ENCODE measurements at places on chromosomes 13 and 19. TPM values are rescaled to one million over a fixed set of nuclear protein-coding genes. Genes with fewer than 3 reads are reported as not detected.
A peak's percentile ranks its signal among the peaks of the same experiment; 100 is the strongest.

DNA sequence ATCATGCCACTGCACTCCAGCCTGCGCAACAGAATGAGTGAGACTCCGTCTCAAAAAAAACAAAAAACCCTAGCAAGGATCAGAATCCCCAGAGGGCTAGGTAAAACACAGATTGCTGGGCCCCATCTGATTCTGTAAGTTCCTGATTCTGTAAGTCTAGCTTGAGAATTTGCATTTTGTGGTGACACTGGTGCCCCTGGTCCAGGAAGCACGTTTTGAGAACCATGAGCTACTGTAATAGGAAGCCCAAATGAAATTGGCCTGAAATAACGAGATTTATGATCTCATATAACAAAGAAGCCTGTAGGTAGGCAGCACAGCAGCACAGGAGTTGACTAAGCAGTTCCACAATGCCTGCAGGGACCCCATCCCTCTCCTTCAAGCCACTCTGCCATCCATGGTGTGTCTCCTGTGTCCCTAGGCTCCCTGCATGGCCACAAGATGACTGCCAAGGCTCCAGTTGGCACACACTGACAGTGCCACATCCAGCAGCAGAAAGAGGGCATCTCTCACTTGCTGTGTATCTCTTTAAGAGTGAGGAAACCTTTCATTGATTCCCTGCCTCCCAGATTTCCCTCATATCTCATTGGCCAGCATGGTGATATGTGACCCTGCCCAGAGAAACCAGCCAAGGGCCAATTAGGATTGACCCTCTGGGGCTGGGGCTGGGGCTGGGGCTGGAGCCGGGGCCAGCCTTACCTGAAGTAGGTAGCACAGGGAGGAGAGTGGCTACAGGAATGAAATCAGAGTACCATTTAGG is 21.7 kb downstream of the SIPA1L3 start:
- no peak for DNase-seq

MEDAG gene
- total RNA-seq = 27.2 TPM

DNA sequence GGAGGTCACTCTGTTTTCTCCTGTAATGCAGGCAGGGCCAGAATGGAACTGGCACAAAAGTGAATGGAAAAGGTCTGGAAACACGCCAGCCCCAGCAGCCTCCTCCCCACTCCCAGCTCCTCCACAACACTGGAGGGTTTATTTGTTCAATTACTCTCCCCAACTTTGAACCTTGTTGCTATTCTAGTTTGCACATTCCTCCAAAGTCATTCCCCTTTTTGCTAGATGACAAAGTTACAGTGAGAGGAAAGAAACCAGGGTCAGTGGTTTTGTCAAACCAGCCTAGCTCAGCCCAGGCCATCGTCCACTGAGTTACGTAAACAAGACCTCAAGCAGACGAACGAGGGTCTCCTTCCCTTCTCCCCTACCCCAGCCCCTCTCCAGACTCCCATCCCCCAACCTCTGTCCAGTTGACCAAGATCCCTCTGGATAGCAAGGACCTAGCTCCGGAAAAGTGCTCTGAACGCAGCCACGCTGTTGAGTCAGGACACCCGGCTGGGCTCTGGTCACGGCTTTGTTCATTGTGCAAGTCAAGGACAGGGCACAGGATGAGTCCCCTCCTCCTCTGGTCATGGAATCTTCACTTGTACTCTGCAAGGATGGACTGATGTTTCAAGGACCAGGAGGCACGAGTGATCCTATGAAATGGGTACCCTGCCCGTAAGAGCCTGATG is 180.0 kb downstream of the USP12 start:
- DNase-seq = peak; percentile 47

DNA sequence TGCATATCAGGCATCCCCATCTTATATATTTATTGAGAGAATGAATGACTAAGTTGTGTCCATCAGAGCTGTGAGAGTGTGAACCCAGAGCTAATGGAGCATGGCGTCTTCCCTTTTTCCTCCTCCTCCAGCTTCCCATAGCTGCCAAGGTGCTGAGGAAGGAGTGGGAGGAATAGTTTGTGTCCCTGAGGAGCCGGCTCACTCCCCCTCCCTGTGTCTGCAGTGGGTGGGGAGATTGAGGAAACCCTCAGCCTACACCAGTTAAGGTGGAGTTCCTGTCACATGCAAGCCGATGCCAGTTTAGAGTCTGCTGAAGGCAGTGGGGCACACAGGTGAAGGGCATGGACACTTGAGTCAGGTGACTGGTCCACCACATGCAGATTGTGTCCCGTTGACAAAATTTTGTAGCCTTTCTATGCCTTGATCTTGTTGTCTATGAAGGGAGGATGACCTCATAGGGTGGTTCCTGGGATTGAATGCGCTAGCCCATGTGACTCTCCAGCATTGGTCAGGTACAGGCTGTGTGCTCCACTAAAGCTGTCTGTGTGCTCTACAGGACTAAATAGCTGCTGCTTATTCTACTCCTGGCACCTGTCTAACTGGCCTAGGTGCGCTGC is 47.6 kb upstream of the GPI start:
- peak; percentile 71 for DNase-seq

DNA sequence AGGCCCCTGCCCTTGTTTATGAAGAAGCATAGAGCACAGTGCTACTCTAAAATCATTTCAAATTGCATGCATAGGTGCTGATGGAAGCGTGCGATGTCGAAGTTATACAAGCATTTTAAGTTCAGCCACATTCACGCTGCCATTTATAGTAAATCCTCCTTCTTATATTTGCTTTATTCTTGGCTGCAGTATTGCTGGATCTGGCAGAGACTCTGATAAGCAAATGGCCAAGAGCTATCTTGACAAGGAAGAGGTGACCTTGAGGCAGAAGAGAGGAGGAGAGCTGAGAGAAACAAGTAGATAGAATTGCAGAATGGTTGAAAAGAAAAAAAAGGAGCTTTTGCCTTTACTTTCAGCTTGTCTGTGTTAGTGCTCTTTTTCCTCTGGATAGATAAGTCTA is 18.9 kb upstream of the MYO16 start:
- no peak for DNase-seq

GRCh38 chr19:57583104-57583520 is 833 bp upstream of the ZIK1 start:
- DNase-seq = no peak

COMP gene
- not detected for total RNA-seq

DNA sequence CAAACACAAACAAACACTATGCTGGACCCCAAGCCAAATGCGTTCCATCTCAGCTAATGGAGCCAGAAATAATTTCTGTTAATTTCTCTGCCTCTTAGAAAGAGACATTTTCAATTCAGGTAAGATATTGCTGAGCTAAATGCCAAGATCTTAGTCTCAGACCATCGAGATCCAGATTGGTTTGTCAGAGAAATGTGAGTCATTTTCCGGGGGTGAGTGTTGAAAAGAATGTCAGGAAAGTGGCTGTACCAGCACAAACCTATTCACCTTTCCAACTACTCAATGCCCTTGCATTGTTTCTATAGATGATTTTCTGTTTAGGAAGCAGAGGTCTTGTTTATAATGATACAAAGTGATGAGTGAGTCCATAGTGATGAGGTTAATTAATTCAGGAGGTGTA is 266.8 kb upstream of the TSHZ3 start:
- no peak for DNase-seq

DNA sequence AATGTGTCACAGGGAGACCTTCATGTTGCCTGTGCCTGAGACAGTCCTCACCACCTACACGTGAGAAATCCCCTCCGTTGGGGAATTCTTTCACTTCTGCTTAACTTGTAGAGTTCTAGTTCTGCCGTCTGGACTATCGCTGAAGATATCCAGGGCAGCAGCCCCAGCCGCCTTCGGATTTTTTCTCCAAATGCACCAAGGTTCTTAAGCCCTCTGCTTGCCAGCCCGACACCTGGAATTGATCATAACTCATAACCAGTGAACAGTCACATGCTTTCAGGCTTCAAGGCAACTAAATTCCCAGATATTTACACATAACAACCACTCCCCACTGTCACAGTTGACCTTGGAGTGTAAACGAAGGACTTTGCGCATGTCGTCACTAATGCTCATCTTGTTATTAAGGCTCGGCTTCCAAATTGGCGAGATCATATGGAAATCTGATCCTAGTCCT is 114.4 kb downstream of the RAB20 start:
- no peak for DNase-seq

GRCh38 chr13:21960108-21960507 is 289.2 kb downstream of the FGF9 start:
- DNase-seq = no peak

C19orf38 gene
- not detected for total RNA-seq

- DNase-seq = no peak
Measured at GRCh38 chr13:41962994-41963393, 2.1 kb upstream of the VWA8 start.

CD320 gene
- total RNA-seq = 22.9 TPM

- peak; percentile 72 for DNase-seq
Measured at GRCh38 chr13:46520166-46520565, 32.8 kb upstream of the LRCH1 start.

DNA sequence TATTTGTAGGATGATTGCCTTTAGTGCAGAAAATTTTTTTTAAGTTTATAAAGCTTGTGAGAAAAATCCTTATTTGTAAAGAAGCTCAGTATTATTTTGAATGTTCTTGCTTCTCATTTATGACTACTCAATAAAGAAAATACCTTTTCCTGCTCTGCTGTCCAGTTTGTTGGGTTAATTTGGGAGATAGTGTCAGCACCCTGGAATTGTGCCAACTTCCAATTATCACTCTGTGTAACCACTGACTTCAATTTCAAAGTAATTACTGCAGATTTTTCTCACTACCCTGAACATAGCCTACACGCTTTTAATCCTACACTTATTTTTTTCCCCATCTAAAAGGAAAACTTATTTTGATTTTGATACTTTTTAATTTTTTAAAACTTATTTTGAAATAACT is 93.1 kb downstream of the GGACT start:
- no peak for DNase-seq

DNA sequence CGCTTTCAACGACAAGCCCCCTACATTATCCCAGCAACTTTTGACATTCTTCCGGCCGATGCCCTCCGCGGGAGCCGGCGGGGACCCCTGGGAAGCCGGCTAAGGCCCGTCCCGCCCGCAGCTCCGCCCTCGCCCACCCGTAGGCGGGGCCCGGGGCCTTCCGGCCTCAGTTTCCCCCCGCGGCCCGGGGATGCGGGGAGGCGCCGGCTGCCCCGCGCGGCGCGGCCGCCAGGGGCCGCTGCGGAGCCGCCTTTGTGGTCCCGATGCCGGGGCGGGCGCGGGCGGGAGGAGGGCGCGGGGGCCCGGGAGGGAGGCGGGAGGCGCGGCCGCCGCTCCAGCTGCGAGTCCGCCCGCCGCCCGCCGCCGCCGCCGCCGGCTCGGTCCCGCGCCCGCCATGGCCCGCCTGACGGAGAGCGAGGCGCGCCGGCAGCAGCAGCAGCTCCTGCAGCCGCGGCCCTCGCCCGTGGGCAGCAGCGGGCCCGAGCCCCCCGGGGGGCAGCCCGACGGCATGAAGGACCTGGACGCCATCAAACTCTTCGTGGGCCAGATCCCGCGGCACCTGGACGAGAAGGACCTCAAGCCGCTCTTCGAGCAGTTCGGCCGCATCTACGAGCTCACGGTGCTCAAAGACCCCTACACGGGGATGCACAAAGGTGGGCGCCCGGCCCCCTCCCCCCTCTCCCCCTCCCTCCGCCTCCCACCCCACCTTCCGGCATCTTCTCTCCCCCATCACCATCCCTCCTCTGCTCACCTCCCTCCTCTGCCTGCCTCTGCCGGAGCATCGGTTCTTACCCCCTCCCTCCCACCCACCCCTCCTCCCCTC is at the start of gene CELF5:
Gene CELF5 (plus strand): TSS at position 316 of the 823 bp plus-strand sequence. CDS start 79 bp downstream, at position 395.
- no peak for DNase-seq

GRCh38 chr13:45690636-45691035 is 11.5 kb upstream of the CBY2 start:
- DNase-seq = no peak

TMEM255B gene
- total RNA-seq = 42.7 TPM

GRCh38 chr13:33761740-33762139 is 56.2 kb upstream of the RFC3 start:
- no peak for DNase-seq

DNA sequence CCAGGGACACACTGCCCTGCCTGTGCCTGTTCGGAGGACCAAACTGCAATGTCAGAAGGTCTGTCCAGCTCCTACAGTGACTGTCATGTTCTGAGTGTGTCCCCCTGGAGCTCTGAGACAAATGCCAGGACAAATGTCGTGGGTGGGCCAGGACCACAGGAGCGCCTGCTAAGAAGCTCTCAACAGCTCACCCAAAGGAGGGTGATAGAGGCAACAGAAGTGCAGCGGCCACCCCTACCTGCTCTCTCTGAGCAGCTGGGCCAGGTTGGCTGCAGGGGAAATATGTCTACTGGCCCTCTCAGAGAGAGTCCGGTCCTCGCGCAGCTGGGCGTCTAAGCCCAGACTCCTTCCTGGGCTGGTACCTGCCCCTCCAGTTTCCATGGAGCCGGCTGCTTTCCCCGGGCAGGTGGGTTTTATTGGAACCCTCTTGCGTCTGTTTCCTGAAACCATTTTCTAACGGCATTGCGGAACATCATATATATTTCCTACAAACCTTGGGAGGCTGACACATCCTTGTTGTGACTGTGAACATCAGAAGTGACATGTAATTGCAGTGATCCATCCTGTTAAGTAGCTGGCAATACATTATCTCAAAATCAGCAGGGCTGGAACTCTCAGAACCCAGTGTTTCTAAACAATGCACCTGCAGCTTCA is 78.1 kb downstream of the CHST8 start:
- no peak for DNase-seq

RNF225 gene
- not detected for total RNA-seq

- DNase-seq = peak; percentile 23
Measured at GRCh38 chr13:98189841-98190505, 12.9 kb upstream of the RNF113B start.

GRCh38 chr13:94706843-94707399 is 5.4 kb downstream of the SOX21 start:
- no peak for DNase-seq

GRCh38 chr13:39405107-39405506 is 197.9 kb downstream of the LHFPL6 start:
- no peak for DNase-seq

DNA sequence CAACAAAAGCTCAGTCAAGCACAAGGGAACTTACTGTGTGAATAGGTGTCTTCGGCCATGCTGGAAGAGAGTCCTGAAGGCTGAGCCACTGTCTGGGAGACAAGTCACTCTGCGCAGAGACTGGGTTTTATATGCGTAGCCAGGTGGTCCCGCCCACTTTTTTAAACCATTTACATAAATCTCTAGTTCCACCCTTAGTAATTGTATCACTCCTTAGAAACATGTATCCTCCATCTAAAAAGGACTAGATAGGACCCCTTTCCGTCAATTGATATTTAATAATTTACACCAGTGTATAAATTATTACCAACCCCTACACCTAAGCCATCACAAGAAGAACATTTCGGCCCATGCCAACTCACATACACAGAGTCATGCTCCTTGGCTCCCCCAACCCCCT is at the start of gene DUXA:
Gene DUXA (minus strand): TSS at position 101 of the 400 bp plus-strand sequence. CDS start 42 bp downstream, at position 59.
- DNase-seq = no peak

DNA sequence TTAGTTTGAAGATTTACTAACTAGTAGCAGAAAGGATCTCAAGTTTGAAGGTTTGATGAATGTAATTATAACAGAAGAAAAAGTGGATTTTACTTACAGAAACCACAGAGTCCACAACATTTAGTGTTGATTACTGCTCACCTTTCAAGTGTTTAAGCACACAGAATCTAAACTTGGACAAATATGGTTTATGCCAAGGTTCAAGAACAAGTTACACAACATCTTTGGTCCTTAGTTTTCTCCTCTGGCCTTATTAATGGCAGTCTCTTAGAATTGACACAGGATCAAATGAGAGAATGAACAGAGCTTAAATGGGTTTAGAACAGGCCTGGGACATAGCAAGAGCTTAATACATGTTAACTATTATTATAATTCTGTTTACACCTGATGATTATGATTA is 133.0 kb downstream of the RBM26 start:
- DNase-seq = no peak

- no peak for DNase-seq
Measured at GRCh38 chr19:8017808-8018207, 12.4 kb upstream of the ELAVL1 start.
